ENCODE measurements at places on chromosomes 6 and 20.

DNA sequence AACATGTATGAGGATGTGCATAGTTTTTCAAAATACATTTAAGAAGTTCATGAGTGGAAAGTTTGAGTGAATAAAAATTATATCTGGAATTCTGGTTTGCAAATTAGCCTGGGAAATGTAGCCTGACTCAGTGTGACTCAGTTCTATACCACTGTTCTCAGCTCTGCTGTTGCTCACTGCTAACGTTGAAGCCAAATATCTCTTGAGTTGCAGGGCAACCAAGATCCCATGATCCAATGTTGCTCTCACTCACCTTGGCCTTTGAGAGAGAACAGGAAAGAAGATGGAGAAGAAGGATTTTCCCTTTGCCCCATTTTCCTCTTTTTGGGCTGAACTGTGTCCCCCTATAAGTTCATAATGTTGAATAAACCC lies 28.9 kb downstream of the PSMB9 start:
- peak; percentile 67 for DNase-seq

- no peak for DNase-seq
Observed at GRCh38 chr6:44271914-44272313, 1.7 kb downstream of the TMEM151B start.

DNA sequence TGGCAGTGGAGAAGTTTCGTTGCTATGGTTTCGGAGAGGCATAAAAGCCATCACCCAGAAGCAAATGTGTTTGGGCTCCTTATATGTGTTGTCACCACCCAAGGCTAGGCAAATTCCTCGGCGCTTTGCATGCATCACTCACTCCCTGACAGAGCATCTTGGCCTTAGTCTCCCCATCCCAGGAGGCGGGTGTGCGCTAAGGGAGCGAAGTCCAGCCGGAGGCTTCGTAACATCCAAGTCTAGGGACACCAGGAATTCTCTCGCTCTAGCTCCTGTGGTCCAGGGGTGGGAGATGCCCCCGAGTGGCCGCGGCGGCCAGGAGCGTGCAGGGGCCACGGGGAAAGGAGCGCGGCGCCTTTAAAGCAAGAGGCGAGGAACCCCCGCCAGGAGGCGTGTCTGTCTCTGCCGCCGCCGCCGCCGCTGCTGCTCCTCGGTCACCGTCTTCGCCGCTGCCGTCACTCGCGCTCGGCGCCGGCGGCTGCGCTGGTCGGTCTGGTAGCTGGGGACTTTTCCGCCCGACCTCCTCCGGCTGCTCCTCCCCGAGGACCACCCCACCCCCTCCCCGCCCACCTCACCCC lies at the start of gene GRIK2:
GRIK2 (plus strand) TSS at position 458 of the 578 bp plus-strand sequence.
- DNase-seq = no peak

GRCh38 chr6:68642081-68642480 lies 7.0 kb downstream of the ADGRB3 start:
- DNase-seq = no peak

DNA sequence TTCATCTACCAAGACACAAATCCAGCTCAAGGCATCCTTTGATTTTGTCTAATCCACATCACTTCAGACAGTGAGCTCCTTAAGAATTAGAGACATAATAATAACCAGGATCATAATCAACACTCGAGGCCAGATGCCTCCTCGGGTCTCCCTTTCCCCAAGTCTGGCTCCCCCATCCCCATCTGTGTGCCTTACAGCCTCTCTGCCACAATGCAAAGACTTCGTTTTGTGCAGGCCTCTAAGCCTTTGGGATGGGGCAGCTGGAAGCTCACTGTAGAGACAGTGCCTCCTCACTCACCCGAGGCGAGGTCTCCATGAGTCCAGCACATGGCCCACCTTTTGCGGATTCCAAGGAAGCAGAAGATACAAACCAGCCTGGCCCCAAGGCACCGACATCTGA lies 30.3 kb downstream of the LRFN2 start:
- DNase-seq = no peak

- DNase-seq = no peak
Observed at GRCh38 chr6:142867355-142867801, 77.6 kb downstream of the HIVEP2 start.

GRCh38 chr20:23602241-23602640 lies 3.5 kb downstream of the CST9 start:
- no peak for DNase-seq

DNA sequence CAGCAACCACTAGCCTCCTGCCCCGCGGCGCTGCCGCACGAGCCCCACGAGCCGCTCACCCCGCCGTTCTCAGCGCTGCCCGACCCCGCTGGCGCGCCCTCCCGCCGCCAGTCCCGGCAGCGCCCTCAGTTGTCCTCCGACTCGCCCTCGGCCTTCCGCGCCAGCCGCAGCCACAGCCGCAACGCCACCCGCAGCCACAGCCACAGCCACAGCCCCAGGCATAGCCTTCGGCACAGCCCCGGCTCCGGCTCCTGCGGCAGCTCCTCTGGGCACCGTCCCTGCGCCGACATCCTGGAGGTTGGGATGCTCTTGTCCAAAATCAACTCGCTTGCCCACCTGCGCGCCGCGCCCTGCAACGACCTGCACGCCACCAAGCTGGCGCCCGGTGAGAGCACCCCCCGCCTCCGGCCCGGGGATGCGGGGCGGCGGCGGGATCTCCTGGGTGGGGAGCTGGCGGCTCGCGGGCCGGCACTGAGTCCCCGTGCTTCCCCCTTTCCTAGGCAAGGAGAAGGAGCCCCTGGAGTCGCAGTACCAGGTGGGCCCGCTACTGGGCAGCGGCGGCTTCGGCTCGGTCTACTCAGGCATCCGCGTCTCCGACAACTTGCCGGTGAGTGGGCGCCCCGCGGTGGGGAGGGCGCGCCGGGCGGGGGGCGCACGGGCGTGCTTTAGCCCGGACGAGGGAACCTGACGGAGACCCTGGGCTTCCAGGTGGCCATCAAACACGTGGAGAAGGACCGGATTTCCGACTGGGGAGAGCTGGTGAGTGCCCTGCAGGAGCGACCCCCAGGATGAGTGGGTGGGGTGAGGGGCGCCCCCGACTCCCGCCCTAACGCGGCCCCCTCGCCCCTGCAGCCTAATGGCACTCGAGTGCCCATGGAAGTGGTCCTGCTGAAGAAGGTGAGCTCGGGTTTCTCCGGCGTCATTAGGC lies 585 bp downstream of the PIM1 start:
- DNase-seq = no peak

DNA sequence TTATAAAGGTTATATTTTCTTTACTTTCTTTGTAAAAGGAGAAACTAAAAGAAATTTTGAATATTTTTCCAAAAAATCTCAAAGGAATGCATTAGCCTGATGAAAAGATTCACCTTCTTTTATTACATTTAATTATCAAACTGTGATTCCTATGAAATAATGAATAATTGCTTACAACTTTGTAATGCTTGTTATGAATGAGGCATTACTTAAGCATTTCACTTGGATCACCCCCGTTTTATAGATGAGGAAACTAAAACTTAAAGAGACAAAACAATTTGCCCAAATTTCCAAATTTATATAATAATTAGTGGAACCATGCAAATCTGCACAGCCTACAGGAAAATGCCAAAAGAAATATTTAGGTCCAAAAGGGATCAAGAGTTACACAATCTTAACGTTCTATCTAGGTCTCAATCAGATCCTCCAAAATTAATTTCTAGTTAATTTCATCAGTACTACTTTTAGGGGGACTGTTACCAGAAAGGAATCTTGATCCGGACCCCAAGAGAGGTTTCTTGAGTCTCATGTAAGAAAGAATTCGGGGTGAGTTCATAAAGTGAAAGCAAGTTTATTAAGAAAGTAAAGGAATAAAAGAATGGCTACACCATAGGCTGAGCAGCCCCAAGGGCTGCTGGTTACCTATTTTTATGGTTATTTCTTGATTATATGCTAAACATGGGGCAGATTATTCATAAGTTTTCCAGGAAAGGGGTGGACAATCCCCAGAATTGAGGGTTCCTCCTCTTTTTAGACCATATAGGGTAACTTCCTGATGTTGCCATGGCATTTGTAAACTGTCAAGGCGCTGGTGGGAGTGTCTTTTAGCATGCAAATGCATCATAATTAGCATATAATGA lies 288.0 kb downstream of the ADGB start:
- DNase-seq = no peak

DNA sequence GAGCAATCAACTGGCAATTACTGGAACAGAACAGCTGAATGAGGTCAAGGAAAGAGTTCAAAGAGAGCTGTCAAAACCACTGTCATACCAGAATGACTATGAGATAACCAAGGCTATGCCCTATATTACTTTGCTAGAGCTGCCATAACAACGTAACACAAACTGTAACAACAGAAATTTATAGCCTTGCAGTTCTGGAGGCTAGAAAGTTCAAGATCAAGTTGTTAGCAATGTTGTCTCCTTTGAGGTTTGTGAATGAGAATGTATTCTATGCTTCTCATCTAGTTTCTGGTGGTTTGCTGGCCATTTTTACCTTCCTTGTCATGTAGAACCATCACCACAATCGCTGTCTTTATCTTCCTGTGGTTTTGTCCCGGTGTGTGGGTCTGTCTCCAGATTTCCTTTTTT lies 1323.0 kb upstream of the GJE1 start:
- no peak for DNase-seq

DNA sequence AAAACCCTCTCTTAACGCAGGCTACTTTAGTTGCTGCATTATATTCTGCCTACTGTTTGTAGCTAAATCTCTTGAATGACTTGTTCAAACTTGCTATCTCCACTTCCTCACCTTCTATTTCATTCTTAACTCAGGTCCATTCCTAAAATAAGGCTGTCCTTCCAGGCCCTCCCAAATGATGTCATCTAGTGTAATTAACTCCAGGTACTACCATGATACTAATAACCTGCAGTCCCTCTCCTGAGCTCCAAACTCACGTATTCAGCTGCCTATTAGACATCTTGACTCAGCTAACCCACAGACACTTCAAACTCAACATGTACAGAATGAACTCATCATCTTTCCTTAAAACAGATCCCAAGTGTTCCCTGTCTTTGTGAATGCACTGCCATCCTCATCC lies 10.5 kb upstream of the TOP1 start:
- no peak for DNase-seq

DNA sequence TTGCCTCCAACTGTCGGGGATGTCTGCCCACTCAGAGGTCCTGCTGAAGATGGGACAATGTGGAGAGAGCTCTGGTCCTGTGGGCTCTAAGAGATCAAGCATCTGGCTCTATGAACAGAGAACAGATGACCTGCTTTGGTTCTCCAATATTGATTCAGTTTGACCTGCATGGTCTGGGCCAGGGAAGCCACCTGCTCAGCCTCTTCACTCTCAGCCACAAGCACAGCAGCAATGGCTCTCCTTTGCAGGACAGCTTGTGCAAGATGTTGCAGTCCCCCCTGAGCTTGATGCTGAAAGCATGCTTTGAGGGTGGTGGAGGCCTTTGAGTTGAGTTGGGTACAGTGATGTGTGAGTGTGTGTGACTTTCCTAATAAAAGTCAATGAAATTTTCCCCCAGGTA lies 18.6 kb upstream of the MCM3 start:
- no peak for DNase-seq

DNA sequence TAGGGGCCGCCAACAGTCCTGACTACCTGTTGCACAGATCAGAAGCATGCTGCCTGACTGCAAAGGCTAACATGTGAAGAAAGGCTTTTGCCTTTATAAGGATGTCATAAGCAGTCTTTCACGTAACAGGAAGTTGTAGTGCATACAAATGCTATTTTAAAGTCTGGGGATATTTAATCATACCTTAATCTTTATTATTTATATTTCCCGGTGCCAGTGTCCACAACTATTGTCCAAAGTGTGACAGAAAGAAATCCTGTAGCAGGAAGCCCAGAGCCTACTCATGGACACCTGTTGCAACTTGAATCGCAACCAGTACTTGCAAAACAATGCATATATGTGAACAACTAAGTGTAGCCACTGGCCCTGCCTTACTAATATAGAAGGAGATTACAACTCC lies 235.8 kb downstream of the ALDH8A1 start:
- no peak for DNase-seq

GRCh38 chr6:75230484-75231325 lies 12.9 kb downstream of the COX7A2 start:
- DNase-seq = peak; percentile 56

DNA sequence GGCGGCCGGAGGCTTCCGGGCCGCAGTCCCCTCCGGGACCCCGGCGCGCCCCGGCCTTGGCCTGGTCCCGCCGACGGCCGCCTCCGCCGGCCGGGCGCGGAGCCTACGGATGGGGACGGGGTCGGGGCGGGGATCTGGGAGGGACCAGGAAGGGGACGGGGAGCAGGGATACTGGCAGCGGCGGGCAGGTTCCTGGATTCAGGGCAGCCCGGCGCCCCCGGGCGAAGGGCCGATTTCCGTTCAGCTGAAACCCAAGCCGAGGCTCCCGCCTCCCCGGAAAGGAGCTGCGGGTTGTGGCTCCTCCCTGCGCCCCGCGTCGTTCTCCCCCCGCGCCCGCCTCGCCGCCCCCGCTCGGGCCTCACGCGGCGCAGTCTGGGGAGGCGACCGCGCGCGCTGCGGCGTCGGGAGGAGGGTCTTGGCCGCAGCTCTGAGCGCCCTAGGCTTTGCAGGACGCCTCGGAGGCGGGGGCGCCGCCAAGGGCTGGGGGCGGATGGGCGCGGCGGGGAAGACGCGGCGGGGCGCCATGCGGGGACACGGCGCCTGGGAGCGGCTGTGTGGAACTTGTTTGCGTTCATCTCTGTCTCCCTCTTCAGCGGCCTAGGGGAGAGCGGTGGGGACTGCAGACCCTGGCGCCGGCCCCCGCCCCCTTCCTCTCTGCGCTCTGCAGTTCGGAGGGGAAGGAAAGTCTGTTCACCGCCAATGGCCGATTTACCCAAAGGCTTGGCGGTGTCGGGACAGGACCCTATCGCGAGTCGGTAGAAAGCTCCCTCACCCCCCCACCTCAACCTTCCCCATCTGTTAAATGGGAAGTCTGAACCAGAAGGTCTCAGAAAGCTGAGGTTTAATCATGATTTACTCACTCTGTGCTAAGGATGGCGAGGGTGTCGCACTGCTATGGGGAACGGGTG lies 22.7 kb upstream of the TMEM181 start:
- peak; percentile 6 for DNase-seq

DNA sequence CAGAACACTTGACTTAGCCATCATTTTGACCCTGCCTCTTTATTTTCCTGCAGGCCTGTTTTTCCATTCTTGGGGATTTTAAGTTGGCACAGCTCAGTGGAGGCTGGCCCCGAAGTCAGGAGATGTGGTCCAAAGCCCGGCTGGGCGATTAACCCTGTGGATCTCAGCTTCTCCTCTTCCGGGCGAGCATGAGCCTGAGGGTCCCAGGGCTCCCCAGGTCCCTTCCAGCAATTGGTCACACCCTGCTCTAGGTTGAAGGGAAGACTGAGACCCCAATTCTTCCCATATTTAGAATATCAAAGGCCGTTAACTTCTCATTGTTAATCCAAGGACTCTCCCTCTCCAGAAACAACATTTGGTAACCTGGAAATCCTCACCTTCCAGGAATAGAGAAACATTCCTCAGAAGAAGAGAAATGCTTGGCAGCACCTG lies 2.3 kb downstream of the THBS2 start:
- no peak for DNase-seq

GRCh38 chr6:107564589-107564951 lies 74.7 kb downstream of the SOBP start:
- peak; percentile 19 for DNase-seq

GRCh38 chr6:39599973-39600372 lies 125.2 kb downstream of the KIF6 start:
- DNase-seq = no peak

GRCh38 chr20:57372581-57373350 lies 18.4 kb upstream of the RBM38 start:
- no peak for DNase-seq

Data from renal cortical epithelial cell (primary cell).